ENCODE measurements at places on chromosomes 12 and 14.
A peak's percentile ranks its signal among the peaks of the same experiment; 100 is the strongest.

GRCh38 chr14:92558319-92558718, 44.7 kb downstream of the RIN3 start:
- DNase-seq, result no peak

DNA sequence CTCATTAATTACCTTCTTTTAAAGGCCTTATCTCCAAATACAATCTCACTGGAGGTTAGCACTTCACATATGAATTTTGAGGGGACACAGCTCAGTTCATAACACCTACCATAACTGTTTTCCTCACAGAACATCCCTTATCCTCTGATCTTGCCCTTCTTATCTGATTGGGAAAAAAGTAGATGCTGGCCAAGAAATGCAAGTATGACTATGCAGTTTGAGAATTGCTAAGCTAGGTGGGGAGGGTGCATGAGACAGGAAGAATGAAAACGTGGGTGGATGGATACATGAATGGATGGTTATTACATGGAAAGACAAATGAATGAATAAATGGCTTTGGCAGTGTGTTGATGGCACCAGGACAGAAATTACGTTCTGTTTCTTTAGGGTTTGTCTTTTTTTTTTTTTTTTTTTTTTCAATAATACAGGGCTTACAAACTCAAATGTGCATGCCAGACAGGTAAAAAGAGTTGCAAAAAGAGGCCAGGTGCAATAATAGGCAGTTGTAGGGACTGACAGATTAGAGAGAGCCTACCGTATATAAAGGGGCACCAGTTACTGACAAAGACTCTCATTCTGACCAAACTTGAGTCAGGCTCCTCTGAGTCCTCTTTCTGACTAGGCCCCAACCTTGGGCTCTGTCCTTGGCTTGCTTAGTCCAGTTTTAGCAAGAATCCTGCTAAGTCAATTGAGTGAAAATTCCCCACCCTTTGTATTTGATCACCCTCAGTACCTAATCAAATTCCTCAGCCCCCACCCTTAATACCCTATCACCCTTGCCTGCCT, 304.9 kb downstream of the ZFP36L1 start:
- no peak for DNase-seq

- peak; percentile 41 for DNase-seq
Observed at GRCh38 chr12:58920102-58920960, at the start of gene LRIG3. TSS of gene LRIG3 (minus strand) at chr12:58920504. CDS start at chr12:58920235, 269 bp downstream.

- no peak for DNase-seq
Observed at GRCh38 chr12:56205445-56205844, 16.2 kb upstream of the SMARCC2 start.

DNA sequence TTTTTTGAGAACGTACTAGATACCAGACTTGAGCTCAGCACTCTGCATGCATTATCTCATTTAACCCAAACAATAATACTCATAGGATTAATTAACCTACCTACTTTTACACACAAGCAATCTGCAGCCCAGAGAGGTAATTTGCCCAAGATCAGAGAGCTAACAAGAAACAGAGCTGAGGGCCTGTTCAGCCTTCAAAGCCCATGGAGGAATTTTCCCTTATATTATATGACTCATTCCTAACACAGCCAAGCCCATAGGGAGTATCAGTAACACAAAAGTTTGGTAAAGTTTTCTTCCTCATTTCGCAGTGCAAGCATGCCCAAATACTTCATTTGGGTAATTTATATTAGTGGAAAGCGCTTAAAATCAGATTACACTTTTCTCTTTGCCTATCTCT, 94.7 kb downstream of the GALC start:
- no peak for DNase-seq

DNA sequence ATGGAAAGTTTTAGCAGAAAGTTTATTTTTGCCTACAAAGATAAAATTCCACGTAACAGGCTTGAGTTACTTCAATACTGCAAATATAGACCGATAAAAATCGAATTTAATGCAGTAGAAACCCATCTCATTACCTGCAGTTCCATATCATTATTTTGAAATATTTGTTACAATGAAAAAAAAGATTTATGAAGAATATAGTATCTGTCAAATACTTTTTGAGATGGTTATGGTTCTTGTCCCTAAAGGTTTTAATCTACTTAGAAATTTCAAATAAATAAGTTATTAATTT, 273.5 kb downstream of the ADAMTS20 start:
- DNase-seq, result no peak

DNA sequence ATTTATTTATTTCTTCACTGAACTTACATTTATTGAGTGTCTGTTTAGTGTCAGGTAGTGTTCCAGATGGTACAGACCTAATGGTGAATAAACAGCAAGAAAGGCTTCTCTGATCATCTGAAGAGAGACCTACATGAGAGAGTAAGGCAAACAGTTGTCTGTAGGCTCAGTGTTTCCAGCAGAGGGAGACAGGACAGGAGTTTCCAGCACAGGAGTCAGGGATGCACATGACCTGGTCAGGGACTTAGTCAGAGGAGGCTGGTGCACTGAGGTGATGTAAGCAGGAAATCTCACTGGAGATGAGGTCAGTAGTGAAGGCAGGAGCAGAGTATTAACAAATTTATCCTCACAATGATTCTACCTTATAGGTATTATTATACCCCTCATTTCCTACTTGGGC, 233.2 kb downstream of the MDGA2 start:
- DNase-seq, result no peak

DNA sequence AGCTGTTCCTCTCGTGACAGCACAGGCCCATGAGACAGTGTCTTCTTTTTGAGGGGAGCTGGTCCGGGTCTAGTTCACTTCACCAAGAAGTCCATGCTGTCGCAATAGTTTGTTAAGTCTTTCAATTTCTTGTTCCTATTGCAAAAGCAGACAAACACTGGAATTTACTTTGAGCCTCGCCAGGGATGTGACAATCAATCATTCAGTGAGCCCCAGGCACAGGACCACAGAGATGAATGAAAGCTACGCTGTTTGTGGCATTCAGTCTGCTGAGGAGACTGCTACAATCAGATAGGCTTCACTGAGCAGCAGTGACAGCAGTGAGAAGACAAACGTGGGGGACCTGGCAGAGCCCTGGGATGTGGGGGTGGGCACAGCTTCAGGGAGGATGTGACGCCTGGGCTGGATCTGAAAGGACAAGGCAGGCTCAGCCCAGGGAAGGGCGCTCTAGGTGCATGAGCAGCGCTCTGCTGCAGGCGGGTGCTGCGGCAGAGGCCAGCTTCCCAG, 35.5 kb downstream of the TCTN1 start:
- DNase-seq, result no peak

Measured in activated naive CD8-positive, alpha-beta T cell treated with anti-CD3 and anti-CD28 coated beads, Interleukin-2, amount 10 ng/mL, durations not matched to agents 7 days and 5 days (primary cell).